ENCODE measurements at places on chromosomes 4 and X. TPM values are rescaled to one million over a fixed set of nuclear protein-coding genes. Genes with fewer than 3 reads are reported as not detected.

The FAM114A1 gene
- total RNA-seq, result 139 TPM

The TASL gene
- not detected for total RNA-seq

The NPY1R gene
- total RNA-seq, result 1.3 TPM

The CLGN gene
- total RNA-seq, result not detected

The ATP2B3 gene
- total RNA-seq, result 0.39 TPM

The ERCC6L gene
- 1.1 TPM for total RNA-seq

The CYTL1 gene
- total RNA-seq, result 82.4 TPM

The SNX12 gene
- total RNA-seq, result 68.8 TPM

The STS gene
- 13.3 TPM for total RNA-seq

The MAGEC1 gene
- total RNA-seq, result not detected

The ASB12 gene
- total RNA-seq, result not detected

The RAB41 gene
- not detected for total RNA-seq

The HPSE gene
- 4.9 TPM for total RNA-seq

All from osteocyte (in vitro differentiated cells).